Activated CD8-positive, alpha-beta memory T cell treated with anti-CD3 and anti-CD28 coated beads, Interleukin-2, amount 50 U/mL, for 4 hours (primary cell): ENCODE measurements at places on chromosomes 7 and 10.

DNA sequence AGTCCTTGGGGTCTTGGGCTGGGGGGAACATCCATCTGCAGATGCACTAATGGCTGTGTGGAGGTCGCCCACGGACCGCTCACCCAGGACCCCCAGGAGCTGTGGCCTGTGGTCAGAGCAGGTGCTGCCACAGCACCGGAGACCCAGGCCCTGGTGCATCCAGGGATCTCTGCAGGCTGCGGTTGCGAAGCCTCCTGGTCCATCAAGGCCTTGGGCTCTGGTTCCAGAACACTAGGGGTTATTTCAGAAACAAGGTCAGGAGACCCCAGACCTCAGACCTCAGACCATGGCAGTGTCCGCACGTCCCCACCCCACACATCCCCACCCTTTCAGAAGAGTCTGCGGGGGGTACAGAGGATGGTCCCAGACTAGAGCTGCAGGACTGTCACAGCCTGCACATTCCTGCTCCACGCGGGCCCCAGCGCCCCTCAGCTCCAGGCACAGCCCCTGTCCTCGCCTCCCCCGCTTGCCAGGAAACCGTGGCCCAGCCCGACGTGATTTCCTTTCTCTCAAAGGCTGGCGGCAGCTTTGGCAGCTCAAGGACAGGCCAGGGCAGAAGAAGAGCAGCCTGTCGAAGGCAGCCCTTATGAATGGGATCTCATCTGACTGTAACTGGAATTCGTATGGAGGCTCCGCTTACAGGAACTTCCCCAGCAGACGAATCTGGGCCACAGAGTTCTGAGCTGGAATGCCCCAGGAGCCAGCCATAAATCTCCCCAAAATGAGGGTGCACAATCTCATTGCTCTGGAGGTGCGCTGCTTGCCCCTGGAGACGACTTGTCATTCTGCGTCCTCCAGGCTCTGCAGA lies 136.2 kb upstream of the RET start:
- DNase-seq: no peak

- DNase-seq: no peak
These were observed 91.7 kb downstream of the CYP26A1 start for GRCh38 chr10:93165367-93165766.

- DNase-seq: no peak
These were observed 358.4 kb downstream of the SH2D4B start for GRCh38 chr10:80896076-80896475.

- no peak for DNase-seq
These were observed 76.6 kb upstream of the DGKI start for GRCh38 chr7:137923380-137923779.

DNA sequence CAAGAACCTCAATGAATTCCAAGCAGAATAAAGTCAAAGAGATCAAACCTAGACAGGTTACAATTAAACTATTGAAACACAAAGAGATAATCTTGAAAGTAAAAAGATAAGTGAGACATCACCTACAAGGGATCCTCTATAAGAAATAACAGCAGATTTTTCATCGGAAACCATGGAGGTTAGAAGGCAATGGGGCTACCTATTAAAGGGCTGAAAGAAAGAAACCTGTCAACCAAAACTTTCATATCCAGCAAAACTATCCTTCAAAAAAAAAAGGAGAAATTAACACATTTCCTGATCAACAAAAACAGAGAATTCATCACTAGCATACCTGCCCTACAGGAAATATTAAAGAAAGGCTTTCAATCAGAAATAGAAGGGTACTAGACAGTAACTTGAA lies 244.9 kb downstream of the ARHGAP12 start:
- DNase-seq: no peak

GRCh38 chr10:102508506-102508905 lies 4.7 kb downstream of the SUFU start:
- no peak for DNase-seq

DNA sequence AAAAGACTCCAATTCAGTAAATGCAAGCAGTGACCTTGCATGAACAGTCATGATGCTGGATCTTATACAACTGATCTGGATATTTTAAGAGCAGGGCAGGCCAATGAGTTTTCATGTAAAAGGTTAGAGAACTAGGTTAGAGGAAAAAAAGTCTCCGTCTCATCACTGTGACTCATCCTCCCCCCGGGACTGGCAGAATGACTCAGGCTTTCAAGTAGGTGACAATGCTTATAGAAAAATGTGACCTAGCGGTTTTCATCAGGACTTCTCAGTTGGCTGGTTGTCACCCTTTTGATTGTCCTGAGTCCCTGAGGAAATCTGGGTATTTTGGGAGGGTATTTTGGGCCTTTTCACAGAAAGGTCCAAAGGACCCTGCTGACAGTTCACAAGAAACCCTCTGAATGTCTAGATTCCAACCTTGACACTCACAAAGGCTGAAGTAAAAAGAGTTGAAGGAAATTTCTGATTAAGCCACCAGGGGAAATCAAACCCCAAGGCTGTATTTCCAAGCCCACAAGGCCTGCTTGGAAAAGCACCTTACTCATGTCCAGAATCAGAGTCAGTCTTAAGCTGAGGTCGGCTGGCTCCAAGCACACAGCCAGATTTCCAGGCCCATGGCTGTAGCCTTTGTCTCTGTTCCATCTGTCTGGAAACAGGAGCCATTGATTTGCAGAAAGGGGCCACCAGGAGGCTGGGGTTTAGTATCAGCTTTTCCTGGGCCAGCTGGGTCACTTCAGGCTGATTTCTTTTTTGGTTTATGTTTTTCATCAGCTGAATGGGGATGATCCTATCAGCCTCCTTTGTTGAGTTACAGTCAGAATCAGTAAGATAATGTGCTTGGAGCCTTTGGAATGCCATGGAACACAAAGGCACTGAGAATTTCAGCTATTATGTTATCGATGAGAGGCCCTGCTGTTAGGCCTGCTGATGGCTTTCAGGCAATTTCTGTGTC lies 226.4 kb upstream of the HABP2 start:
- DNase-seq: no peak

DNA sequence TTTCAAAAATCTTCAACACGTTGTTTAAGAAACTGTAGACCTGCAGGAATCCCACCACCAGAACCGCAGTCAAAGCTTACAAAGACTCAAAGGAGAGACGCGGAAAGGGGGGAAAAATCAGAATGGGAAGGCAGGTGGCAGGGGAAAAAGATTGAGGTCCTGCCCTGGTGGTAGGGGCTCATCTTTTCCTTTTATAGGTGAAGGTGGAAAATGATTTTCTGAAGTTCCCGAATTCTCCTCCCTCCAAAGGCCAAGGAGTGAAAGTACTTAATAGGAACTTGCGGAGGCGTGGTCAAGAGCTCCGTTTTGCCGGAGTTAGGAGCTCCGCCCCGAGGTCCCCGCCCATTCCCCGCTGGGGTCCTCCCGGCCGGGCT lies 724 bp downstream of the BBIP1 start:
- DNase-seq: peak; percentile 84

DNA sequence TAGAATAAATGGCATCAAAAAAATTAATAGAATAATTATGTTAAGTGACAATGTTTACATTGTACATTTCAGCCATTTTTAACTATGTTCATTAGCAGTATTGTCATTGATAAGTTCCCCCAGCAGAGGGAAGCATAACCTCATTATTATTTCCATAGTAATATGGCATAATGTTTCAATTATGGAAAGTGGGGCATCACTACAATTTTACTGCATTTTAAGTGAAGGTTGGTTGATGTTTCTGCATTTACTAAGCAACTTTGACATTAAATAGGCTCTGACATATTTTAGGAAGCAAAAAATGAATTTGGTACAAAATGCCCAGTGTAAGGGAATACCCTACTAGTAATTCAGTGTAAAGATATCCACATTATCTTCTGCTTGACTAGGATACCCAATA lies 218.3 kb downstream of the SEMA3A start:
- no peak for DNase-seq

- DNase-seq: no peak
These were observed 53.5 kb downstream of the GLI3 start for GRCh38 chr7:42183547-42183946.

DNA sequence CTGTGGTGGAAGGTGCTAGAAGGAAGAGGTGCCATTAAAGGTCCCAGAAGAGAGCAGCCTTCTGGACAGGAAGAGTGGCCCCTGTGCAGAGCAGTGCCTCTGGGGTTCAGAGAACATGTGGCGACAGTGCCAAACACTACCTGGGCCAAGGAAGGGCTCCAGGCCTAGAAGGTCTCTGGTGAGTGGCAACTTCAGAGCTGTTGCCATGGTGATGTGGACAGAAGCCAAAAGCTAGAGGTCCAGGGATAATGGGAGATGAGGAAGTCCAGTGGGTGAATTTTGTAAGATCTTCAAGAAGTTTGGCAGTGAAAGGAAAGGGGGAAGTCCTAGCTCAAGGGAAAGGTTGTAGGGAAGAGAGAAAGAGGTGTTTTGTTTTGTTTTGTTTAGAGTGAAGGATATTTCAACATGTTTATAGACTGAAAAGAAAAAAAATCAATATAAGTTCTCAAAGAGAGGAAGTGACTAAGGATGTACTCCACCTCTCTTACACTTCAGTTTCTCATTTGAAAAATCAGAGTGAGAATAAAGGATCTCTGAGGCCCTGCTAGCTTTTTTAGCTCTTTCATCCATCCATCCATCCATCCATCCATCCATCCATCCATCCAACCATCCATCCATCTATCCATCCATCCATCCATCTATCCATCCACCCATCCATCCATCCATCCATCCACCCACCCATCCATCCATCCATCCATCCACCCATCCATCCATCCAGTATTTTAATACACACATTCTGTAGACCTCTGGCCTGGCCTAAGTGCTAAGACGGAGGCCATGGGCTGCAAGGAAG lies 77.1 kb upstream of the DUSP5 start:
- DNase-seq: no peak

GRCh38 chr10:104037261-104037951 lies 48.3 kb downstream of the COL17A1 start:
- no peak for DNase-seq

GRCh38 chr10:46033602-46034011 lies 3.2 kb upstream of the NCOA4 start:
- no peak for DNase-seq

GRCh38 chr7:120732256-120732655 lies 125.7 kb downstream of the TSPAN12 start:
- DNase-seq: no peak

DNA sequence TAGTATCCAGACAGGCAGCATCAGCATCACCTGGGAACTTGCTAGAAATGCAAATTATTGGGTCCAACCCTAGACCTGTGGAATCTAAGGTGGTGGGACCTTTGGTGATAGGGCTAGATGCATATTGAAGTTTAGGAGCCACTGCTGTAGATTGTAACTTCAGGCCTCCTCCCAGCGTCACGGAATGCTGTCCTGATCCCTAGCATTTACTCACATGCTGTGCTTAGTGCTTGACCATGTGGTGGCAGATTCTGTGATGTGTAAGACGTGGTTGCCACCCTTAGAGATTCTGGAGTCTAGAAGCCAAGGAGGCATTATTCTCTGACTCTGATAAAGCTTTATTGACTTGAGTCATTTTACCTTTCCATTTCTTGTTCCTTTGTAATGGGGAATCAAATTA lies 13.5 kb downstream of the AHR start:
- no peak for DNase-seq

DNA sequence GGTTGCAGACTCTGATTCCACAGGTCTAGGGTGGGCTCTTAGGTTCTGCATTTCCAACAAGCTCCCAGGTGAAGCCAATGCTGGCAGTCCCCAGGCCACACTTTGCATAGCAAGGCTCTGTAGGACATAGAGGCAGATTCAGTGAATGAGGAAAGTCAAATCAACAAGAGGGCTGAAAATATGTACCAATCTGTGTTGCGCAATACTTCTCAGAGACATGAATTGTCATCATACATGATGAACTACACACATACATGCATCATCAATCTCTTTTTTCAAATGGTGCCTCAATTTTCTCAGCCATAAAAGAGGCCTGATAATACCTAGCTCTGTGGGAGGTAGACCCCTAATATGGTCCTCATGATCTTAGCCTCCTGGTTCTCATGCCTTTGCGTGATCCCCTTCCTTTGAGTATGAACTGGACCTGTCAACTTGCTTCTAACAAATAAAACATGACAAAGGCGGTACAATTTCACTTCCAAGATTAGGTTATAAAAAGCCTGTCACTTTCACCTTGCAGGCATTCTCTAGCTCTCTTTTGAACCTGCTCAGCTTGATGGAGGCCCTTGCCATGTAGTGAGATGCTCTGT lies 49.0 kb downstream of the PIK3CG start:
- DNase-seq: no peak

- DNase-seq: peak; percentile 32
These were observed 166.4 kb downstream of the MAD1L1 start for GRCh38 chr7:2066251-2066919.

DNA sequence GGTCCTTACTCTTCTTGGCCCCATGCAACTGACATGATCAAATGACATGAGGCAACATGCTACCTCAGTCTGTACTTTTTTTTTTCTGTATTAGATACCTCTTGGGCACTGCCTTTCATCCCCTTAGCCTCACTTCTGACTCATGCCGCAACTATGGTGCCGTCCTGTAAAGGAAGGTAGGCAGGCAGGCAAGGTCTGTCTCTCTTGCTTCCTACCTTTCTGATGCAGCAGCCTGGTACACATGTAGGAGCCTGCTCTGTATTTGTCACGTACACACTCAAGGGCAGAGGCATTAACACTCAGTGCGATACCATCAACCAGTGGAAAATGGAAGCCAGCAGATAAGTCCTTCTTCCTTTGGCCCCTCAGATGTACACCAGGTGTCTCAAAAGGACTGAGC lies 146.7 kb downstream of the ATE1 start:
- DNase-seq: no peak

DNA sequence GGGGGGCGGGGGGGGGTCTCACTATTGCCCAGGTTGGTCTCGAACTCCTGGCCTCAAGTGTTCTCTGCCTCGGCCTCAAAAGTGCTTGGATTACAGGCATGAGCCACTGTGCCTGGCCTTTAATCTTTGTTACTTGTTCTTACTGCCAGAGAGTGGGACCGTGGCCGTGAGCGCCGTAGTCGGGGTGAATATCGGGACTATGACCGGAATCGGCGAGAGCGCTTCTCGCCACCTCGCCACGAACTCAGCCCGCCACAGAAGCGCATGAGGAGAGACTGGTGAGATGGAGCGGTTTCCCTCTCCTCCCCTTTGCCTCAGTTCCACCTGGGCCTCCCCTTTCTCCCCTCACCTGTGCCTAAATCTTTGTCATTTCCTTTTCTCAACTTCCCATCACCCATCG lies 6.2 kb downstream of the SRRT start:
- DNase-seq: no peak

DNA sequence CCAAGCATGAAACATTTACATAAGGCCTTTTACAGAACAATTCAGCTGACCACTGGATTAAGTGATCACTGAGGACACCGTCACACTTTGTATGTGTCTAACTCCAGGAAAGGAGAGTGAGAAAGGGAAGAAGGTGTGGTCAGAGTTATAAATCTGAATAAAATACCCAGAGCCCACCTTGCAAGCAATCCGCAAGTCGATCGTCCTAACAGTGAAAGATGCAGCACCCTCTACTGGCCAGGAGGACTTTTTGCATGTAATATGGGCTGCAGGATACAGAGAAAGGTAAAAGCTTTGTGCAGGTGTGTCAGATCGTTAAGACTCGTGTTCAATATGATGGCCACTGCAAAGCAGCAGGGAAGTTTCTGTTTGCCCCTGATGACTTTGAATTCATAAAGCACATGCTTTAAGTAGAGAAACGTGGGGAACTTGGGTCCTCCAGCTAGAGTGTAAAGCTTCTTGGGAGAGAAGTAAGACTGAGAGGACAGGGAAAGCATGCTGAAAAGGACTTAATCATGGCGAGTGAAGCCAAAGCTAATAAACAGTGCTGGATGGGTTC lies 68.5 kb upstream of the BMPER start:
- DNase-seq: no peak

GRCh38 chr10:110239892-110240291 lies 32.5 kb downstream of the MXI1 start:
- no peak for DNase-seq

GRCh38 chr10:123614888-123615287 lies 51.3 kb upstream of the GPR26 start:
- no peak for DNase-seq

- DNase-seq: no peak
These were observed 143.8 kb downstream of the AVL9 start for GRCh38 chr7:32639122-32639521.
